ENCODE measurements at places on chromosomes 16 and 17.

DNA sequence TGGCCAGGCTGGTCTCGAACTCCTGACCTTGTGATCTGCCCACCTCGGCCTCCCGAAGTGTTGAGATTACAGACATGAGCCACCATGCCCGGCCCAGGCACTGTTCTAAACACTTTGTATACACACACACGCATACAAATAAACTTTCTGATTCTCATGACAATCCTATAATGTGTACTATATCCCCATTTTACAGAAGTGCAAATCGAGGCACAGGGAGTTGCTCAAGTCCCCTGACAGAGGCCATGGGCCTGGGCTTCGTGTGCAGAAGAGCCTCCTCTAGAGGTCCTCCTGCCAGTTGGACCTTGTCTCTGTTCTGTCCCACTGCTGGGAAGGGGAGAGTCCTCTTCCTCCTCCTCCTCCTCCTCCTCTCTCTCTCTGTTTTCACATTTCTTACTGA lies 9.9 kb upstream of the GPRC5B start:
- DNase-seq = no peak
- peaks cover 11% of the 10 kb centered on the region for H3K27me3 ChIP-seq
- no peaks in the 10 kb centered on the region for H3K4me1 ChIP-seq
- no peak overlapping the region for H3K27ac ChIP-seq

DNA sequence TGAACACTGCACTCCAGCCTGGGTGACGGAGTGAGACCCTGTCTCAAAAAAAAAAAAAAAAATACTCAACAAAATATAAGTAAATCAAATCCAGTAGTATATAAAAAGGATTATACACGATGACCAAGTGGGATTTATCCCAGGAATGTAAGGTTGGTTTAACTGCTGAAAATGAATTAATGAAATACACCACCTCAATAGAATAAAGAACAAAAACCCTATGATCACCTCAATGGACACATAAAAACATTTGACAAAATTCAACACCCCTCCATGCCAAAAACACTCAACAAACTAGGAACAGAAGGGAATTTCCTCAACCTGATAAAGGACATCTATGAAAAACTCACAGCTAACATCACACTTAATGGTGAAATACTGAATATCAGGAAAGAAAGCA lies 6.6 kb downstream of the MIS12 start:
- H3K36me3 ChIP-seq = peaks cover 6% of the 10 kb centered on the region
- DNase-seq = no peak
- H3K27ac ChIP-seq = no peak overlapping the region
- H3K4me3 ChIP-seq = no peak overlapping the region

DNA sequence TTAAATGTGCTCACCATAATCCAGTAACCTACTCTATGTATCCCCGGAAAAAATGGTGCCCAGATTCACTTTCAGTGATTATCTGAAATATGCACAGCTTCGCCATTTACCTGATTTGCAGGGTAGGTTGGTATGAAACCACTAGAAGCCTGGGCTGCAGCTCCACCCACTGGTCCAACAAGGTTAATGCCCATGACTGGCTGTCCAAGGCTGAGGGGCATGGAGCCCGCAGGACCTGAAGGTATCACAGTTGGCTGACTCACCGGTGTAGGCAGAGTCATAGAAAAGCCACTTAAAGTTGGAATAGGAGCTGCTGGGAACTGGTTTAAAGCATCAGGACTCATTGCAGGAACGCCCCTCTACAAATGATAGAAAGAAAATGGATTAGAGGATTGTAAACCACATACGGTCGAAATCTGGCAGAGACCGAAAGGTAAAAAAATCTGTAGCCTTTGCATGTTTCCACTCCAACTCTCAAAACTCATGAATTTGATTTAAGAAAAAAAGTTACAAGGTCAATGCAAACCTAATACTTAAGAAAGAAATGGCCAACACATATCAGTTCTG lies 38.6 kb downstream of the SYNRG start:
- H3K27me3 ChIP-seq = no peaks in the 10 kb centered on the region
- H3K27ac ChIP-seq = no peak overlapping the region
- DNase-seq = peak; percentile 60
- H3K4me1 ChIP-seq = no peaks in the 10 kb centered on the region

- H3K27ac ChIP-seq = peak overlapping the region; percentile 15
- H3K4me1 ChIP-seq = peaks cover 37% of the 10 kb centered on the region
- H3K36me3 ChIP-seq = no peaks in the 10 kb centered on the region
- no peak overlapping the region for H3K4me3 ChIP-seq
- H3K27me3 ChIP-seq = no peaks in the 10 kb centered on the region
Measured at GRCh38 chr17:61454381-61455323, 2.4 kb downstream of the TBX4 start.

DNA sequence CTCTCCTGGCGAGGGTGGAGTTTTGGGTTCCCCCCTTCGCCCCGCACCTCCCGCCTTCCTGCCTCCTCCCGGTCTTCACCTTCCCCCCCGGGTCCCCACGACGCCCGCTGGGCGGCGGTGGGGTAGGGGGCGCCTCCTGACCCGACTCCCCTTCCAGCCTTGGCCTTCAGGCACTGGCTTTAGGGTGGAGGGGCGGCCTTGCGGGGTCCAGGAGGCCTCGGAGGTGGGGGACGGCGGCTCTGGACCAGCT lies 2.4 kb downstream of the SLC16A3 start:
- H3K36me3 ChIP-seq = peaks cover 16% of the 10 kb centered on the region
- peak overlapping the region; percentile 75 for H3K4me3 ChIP-seq
- no peak for DNase-seq
- peak overlapping the region; percentile 84 for H3K27ac ChIP-seq
- H3K27me3 ChIP-seq = no peaks in the 10 kb centered on the region
- peaks cover 75% of the 10 kb centered on the region for H3K4me1 ChIP-seq

GRCh38 chr16:66346221-66346620 lies 20.3 kb upstream of the CDH5 start:
- H3K4me1 ChIP-seq = no peaks in the 10 kb centered on the region
- no peak overlapping the region for H3K27ac ChIP-seq
- H3K4me3 ChIP-seq = no peak overlapping the region
- H3K36me3 ChIP-seq = no peaks in the 10 kb centered on the region
- no peak for DNase-seq

DNA sequence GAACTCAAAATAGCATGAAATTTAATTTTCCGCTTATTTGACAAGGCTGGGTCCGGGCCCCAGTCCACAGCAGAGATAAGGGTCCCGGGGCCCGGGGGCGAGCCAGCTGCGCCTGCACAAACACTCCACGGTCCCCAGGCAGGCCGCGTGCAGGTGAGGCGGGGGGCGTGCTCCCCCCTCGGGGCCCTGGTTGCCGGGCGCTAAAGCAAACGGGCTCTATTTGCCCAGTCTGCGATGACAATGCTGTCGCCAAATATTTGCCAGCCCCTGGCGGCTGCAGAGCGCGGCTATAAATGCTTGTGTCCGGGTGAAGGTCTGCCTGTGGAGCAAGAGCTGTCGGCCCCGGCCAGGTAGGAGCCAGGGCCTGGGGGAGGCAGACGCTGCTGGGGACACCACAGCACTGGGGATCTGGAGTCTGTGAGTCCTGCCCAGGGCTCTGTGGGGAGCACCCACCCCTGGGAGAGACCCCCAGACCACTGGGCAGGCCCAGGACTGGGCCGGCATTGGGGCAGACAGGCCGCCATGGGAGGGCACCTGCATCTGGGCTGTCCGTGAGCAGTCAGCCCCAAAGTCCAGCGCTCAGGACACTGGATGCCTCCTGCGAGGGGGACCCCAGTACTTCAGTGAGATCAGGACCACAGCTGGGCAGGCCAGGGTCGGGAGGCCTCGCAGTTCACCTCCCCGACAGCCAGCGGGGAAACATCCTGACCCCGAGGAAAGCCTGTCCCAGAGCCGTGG lies at the start of gene PERCC1:
TSS of gene PERCC1 (plus strand) at position 320 of the 738 bp plus-strand sequence. CDS start 1,516 bp downstream, outside the sequence.
- peaks cover 55% of the 10 kb centered on the region for H3K4me1 ChIP-seq
- no peaks in the 10 kb centered on the region for H3K36me3 ChIP-seq
- peaks cover 10% of the 10 kb centered on the region for H3K27me3 ChIP-seq
- H3K4me3 ChIP-seq = peak within 1 kb of the TSS; percentile 48
- peak; percentile 87 for DNase-seq
- H3K27ac ChIP-seq = no peak within 1 kb of the TSS

DNA sequence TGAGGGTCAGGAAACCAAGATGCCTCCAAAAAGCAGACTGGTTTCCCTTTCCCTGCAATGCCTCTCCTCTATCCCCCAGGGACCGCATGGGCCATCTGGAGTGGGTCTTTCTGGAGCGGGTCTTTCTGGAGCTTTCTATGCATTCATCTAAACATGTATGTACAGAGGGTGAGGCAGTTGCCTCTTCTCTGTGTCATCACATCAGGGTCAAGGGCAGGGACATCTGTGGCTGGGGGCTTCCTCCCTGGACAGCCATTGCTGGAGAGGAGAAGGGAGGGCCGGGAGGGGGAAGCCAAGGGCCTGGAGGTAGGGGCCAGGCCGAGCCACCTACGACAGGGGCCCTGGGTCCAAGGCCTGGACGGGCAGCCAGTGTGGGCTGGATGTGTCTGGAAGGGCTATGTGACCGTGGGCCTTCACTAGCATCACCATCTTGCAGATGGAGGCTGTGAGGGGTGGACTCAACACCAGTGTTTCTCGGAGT lies 840 bp downstream of the ADCY7 start:
- peaks cover 67% of the 10 kb centered on the region for H3K4me1 ChIP-seq
- no peak overlapping the region for H3K27ac ChIP-seq
- peaks cover 8% of the 10 kb centered on the region for H3K27me3 ChIP-seq
- no peaks in the 10 kb centered on the region for H3K36me3 ChIP-seq

DNA sequence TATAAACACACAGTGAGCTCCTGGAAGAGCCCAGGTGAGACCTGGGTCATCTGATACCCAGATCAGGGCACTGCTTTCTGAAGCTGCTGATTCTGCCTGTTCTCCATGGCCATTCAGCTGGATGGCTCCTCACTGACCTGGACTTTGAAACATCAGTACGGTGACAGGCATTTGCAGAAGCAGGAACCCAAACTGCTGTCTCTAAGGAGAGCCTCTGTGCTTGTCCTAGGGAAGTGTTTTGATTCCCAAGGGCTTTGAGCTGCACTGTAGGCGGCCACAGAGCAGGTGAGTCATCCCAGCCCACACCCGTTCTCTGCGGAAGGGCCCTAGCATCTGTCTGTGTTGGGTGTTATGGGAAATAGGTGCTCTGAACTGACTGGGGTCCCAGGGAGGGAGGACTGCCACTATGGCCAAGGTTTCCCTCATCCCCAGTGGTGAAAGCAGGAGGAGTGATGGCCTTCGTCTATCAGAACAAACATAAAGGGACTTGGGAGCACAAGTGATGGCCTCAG lies 60.7 kb upstream of the ADCY9 start:
- H3K27me3 ChIP-seq = peaks cover 4% of the 10 kb centered on the region
- no peak overlapping the region for H3K4me3 ChIP-seq
- DNase-seq = peak; percentile 8
- peaks cover 34% of the 10 kb centered on the region for H3K4me1 ChIP-seq
- no peak overlapping the region for H3K27ac ChIP-seq
